ENCODE measurements at places on chromosomes 5 and 9.

- H3K4me3 ChIP-seq: no peak overlapping the region
- H3K4me1 ChIP-seq: no peaks in the 10 kb centered on the region
- DNase-seq: no peak
- no peaks in the 10 kb centered on the region for H3K36me3 ChIP-seq
Measured at GRCh38 chr9:29068461-29068860, 1495.2 kb upstream of the C9orf72 start.

DNA sequence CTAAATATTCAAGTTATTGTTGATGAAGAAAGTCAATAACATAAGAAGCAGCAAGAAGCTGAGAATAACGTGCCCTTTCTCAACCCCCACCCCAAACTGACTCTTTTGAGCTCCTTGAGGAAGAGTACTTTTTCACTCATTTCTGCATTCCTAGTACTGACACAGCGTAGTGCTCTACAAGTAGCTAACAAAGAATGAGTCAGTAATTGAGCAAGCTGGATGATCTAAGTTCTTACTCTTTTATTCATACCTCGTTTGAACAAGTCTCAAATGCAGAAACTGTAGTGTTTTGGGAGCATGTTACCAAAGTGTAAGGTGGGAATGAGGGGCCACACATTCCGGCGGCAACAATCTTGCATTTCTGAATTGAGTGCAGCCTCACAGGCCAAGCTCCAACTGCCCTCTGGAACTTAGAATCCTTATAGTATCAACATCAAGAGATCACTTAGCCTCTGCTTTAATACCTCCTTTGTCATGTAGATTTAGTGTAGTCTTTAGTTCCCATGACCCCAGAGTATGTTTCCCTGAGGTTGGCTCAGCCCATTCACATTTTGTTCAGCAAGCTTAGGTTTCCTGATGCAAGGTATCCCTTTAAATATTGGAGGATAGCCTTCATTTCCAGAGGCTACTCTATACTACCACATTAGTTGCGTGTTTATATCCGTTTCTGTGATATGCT lies 152.0 kb downstream of the PRR16 start:
- DNase-seq: no peak
- no peaks in the 10 kb centered on the region for H3K36me3 ChIP-seq
- no peak overlapping the region for H3K4me3 ChIP-seq
- H3K27ac ChIP-seq: no peak overlapping the region
- H3K27me3 ChIP-seq: no peaks in the 10 kb centered on the region

GRCh38 chr9:125631391-125632085 lies 75.5 kb downstream of the MAPKAP1 start:
- no peak overlapping the region for H3K4me3 ChIP-seq
- H3K4me1 ChIP-seq: peaks cover 21% of the 10 kb centered on the region
- H3K27ac ChIP-seq: no peak overlapping the region
- no peaks in the 10 kb centered on the region for H3K27me3 ChIP-seq
- no peak for DNase-seq

DNA sequence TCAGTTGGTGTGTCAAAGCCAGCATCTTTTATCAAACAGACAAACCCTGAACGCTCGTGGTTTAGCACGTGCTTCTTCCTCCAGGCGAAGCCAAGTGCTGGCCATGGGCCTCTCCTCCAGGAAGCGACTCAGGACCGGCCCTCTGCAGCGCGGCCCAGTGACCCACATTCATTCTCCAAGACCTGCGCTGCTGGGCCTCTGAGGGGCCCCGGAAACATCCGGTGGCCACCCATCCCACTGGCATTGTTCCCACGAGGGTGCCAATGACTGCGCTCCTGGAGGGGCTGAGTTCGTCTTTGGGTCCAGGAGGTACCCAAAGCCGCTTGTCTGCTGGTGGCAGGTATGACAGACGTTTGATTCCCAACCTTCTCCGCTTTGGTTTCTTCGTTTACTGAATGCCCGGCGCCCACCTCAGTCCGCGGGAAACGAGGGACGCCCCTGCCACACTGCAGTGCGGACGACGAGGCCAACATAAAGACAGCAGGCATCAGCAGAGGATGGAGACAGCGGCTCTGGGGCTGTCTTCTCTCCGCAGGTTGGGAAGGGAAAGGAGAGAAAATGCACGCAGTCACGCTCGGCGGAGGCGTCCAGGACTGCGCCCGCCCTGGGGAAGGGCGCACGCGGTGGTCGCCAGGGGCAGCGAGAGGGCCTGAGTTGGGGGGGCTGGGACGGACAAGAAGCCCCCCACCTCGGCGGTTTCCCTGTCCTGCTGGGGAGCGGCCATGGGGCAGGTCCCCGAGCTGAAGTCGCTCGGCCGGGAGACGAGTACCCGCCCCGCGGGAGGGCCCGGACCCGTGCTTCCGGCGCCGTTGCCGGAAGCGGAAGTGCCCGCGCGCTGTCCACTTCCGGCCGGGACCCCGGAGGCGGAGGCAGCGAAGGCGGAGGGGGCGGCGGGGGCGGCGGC lies at the start of gene EXOC3:
TSS of gene EXOC3 (plus strand) at position 842 of the 904 bp plus-strand sequence. CDS start 3,030 bp downstream, outside the sequence.
- H3K27ac ChIP-seq: peak within 1 kb of the TSS; percentile 85
- peaks cover 6% of the 10 kb centered on the region for H3K36me3 ChIP-seq
- H3K4me3 ChIP-seq: peak within 1 kb of the TSS; percentile 84
- no peaks in the 10 kb centered on the region for H3K27me3 ChIP-seq
- DNase-seq: peak; percentile 78

GRCh38 chr9:33239921-33240320 lies at the start of gene SPINK4:
Gene SPINK4 (plus strand): TSS chr9:33240167. CDS start chr9:33240209, 42 bp downstream.
- no peaks in the 10 kb centered on the region for H3K27me3 ChIP-seq
- no peaks in the 10 kb centered on the region for H3K36me3 ChIP-seq

GRCh38 chr9:77759391-77759790 lies 111.3 kb upstream of the GNA14 start:
- no peak for DNase-seq
- H3K27me3 ChIP-seq: no peaks in the 10 kb centered on the region
- H3K36me3 ChIP-seq: peaks cover 4% of the 10 kb centered on the region
- H3K27ac ChIP-seq: no peak overlapping the region
- H3K4me1 ChIP-seq: no peaks in the 10 kb centered on the region

- H3K27me3 ChIP-seq: no peaks in the 10 kb centered on the region
- no peaks in the 10 kb centered on the region for H3K36me3 ChIP-seq
- H3K4me3 ChIP-seq: no peak overlapping the region
- H3K4me1 ChIP-seq: no peaks in the 10 kb centered on the region
- H3K27ac ChIP-seq: no peak overlapping the region
Measured at GRCh38 chr5:40497573-40497972, 182.1 kb upstream of the PTGER4 start.

DNA sequence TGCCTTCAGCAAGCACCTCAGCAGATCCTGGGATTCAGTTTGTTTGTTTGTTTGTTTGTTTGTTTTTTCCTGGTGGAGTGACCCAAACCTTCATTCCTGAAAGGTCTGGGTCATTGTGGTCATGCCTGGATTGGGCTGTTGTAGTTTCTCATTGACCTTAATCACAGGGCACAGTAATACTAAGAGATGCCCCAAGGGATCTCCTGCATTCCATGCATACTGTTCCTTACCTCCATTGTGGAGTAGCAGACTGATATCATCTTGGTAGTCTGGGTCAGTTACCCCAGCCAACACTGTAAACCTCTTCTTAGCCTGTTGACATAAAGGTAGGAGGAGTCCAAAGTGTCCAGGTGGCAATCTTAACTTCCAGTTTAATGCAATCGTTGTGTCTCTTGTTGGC lies 1466.7 kb upstream of the CDH9 start:
- H3K27ac ChIP-seq: no peak overlapping the region
- H3K36me3 ChIP-seq: no peaks in the 10 kb centered on the region
- DNase-seq: no peak
- no peaks in the 10 kb centered on the region for H3K4me1 ChIP-seq
- no peaks in the 10 kb centered on the region for H3K27me3 ChIP-seq

- peak within 1 kb of the TSS; percentile 35 for H3K4me3 ChIP-seq
- peaks cover 8% of the 10 kb centered on the region for H3K4me1 ChIP-seq
- H3K36me3 ChIP-seq: no peaks in the 10 kb centered on the region
- DNase-seq: no peak
- no peak within 1 kb of the TSS for H3K27ac ChIP-seq
Measured at GRCh38 chr9:19788614-19789271, at the start of gene SLC24A2. Gene SLC24A2 (minus strand): TSS chr9:19789037.

- H3K27me3 ChIP-seq: no peaks in the 10 kb centered on the region
- no peak overlapping the region for H3K27ac ChIP-seq
- DNase-seq: no peak
- H3K4me3 ChIP-seq: no peak overlapping the region
- H3K4me1 ChIP-seq: no peaks in the 10 kb centered on the region
Measured at GRCh38 chr5:79032031-79032695, 37.3 kb downstream of the DMGDH start.

- H3K27me3 ChIP-seq: no peaks in the 10 kb centered on the region
- H3K36me3 ChIP-seq: no peaks in the 10 kb centered on the region
- H3K27ac ChIP-seq: no peak overlapping the region
Measured at GRCh38 chr9:76521244-76521681, 62.3 kb downstream of the GCNT1 start.

DNA sequence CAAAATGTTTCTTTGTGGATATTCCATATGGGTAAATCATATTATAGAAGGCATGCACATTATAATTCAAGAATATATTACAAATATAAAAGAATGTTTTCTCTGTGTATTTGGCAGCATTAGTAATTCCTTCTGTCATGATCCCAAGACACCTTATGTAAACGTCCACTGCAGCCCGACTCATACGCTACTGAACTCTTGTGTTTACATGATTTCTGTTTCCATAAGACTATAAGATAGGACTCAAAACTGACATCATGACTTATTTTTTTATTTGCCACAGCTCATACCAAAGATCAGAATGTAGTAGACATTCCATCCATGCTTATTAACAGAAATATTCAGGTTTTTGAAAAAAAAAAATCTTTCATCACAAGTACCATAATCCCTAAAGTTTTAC lies 234.1 kb downstream of the AP3B1 start:
- no peak overlapping the region for H3K4me3 ChIP-seq
- no peak for DNase-seq
- no peaks in the 10 kb centered on the region for H3K27me3 ChIP-seq
- no peaks in the 10 kb centered on the region for H3K36me3 ChIP-seq

DNA sequence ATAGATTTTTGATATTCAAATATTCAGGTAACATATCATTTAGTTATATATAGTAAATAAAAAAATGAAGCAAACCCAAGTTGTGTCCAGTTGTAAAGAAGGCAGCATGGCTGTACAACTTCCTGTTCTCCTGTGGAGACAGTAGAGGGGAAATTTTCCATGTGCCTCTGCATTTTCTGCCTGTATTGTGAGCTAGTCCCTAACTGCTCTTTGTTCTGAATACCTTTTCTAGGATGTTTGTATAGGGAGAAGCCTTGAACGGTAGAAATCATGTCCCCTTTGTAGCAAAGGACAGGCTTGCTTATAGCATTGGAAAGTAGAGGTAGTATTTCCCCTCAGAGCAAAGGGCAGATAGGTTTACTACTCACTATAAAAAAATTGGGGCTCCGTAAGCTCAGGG lies 13.3 kb upstream of the RPS23 start:
- no peaks in the 10 kb centered on the region for H3K27me3 ChIP-seq
- H3K36me3 ChIP-seq: no peaks in the 10 kb centered on the region
- no peak overlapping the region for H3K4me3 ChIP-seq
- DNase-seq: no peak

- no peaks in the 10 kb centered on the region for H3K27me3 ChIP-seq
- no peaks in the 10 kb centered on the region for H3K4me1 ChIP-seq
- no peak for DNase-seq
- H3K27ac ChIP-seq: no peak overlapping the region
- H3K4me3 ChIP-seq: no peak overlapping the region
Measured at GRCh38 chr5:108735790-108736189, 11.9 kb upstream of the FER start.

- peak overlapping the region; percentile 69 for H3K27ac ChIP-seq
- no peak for DNase-seq
- no peaks in the 10 kb centered on the region for H3K27me3 ChIP-seq
- H3K36me3 ChIP-seq: no peaks in the 10 kb centered on the region
- H3K4me1 ChIP-seq: peaks cover 32% of the 10 kb centered on the region
Measured at GRCh38 chr9:114233491-114234185, 78.3 kb downstream of the COL27A1 start.

GRCh38 chr5:88821161-88821560 lies 61.8 kb downstream of the MEF2C start:
- H3K27me3 ChIP-seq: no peaks in the 10 kb centered on the region
- H3K27ac ChIP-seq: no peak overlapping the region
- DNase-seq: no peak
- H3K4me3 ChIP-seq: no peak overlapping the region

- no peaks in the 10 kb centered on the region for H3K4me1 ChIP-seq
- DNase-seq: no peak
- peaks cover 8% of the 10 kb centered on the region for H3K27me3 ChIP-seq
- no peak overlapping the region for H3K4me3 ChIP-seq
- H3K27ac ChIP-seq: no peak overlapping the region
- no peaks in the 10 kb centered on the region for H3K36me3 ChIP-seq
Measured at GRCh38 chr9:72205513-72205912, 56.3 kb downstream of the GDA start.

- H3K4me1 ChIP-seq: peaks cover 20% of the 10 kb centered on the region
- peak overlapping the region; percentile 65 for H3K4me3 ChIP-seq
- no peaks in the 10 kb centered on the region for H3K36me3 ChIP-seq
- peak; percentile 87 for DNase-seq
- H3K27me3 ChIP-seq: peaks cover 23% of the 10 kb centered on the region
Measured at GRCh38 chr5:72108202-72109061, 1.2 kb downstream of the MAP1B start.

- no peak overlapping the region for H3K27ac ChIP-seq
- DNase-seq: no peak
- no peaks in the 10 kb centered on the region for H3K36me3 ChIP-seq
- H3K4me3 ChIP-seq: no peak overlapping the region
- H3K4me1 ChIP-seq: no peaks in the 10 kb centered on the region
Measured at GRCh38 chr9:4510546-4511322, 20.5 kb downstream of the SLC1A1 start.

GRCh38 chr9:91415290-91415689 lies 8.3 kb downstream of the NFIL3 start:
- H3K36me3 ChIP-seq: peaks cover 7% of the 10 kb centered on the region
- no peak overlapping the region for H3K27ac ChIP-seq
- no peaks in the 10 kb centered on the region for H3K27me3 ChIP-seq
- peaks cover 40% of the 10 kb centered on the region for H3K4me1 ChIP-seq
- DNase-seq: no peak
- no peak overlapping the region for H3K4me3 ChIP-seq

All from suprapubic skin (tissue), 4 donors.